NCI-H2029 (cell line): ENCODE measurements at places on chromosomes 5 and 9.

GRCh38 chr9:35605351-35606137 lies 482 bp downstream of the TESK1 start:
- DNase-seq = no peak

GRCh38 chr5:38556599-38557307 lies at the start of gene LIFR:
LIFR (minus strand) TSS chr5:38556646; CDS start chr5:38530647, 25,999 bp downstream.
- peak; percentile 73 for DNase-seq

GRCh38 chr5:102853680-102854079 lies 98.6 kb downstream of the PAM start:
- no peak for DNase-seq

GRCh38 chr9:137402746-137403145 lies 20.2 kb downstream of the EXD3 start:
- no peak for DNase-seq

GRCh38 chr9:114779352-114779845 lies 26.4 kb downstream of the TNFSF15 start:
- peak; percentile 85 for DNase-seq

DNA sequence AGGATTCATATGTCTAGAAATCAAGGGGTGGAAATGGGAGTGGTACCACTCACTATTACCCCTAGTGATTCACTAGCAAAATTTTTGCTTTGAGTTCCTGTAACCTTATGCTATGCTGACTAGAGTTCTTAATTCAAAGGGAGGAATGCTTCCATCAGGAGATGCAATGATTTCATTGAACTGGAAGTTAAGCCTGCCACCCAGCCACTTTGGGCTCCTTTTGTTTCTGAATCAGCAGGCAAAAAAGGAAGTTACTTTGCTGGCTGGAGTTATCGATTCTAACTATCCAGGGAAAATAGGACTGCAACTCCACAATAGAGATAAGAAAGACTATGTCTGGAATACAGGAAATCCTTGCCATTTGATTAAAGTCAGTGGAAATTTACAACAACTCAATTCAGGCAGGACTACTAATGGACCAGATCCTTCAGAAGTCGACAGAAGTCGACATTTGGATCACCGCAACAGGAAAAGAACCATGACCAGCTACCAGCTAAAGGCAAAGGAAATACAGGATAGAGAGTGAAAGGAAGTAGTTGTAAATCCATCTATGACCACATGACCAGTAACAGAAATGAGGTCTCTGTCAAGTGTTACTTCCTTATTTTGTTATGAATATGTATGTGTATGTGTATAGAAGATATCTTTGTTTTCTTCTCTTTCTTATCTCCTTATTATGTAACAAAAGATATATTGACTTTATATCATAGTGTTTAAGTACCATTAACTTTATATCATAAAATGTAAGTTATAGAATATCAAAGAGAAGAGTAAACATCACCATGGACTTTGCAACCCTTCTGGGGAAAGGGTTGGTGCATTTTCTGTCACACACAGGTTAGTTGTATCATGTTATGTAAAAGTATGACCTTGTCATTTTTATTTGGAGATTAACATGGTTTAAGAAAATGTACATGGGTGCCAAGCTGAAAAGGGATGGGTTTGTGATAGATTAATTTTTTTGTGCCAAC lies 198.7 kb upstream of the HAPLN1 start:
- DNase-seq = no peak

GRCh38 chr5:38968665-38969064 lies 105.5 kb downstream of the RICTOR start:
- no peak for DNase-seq

DNA sequence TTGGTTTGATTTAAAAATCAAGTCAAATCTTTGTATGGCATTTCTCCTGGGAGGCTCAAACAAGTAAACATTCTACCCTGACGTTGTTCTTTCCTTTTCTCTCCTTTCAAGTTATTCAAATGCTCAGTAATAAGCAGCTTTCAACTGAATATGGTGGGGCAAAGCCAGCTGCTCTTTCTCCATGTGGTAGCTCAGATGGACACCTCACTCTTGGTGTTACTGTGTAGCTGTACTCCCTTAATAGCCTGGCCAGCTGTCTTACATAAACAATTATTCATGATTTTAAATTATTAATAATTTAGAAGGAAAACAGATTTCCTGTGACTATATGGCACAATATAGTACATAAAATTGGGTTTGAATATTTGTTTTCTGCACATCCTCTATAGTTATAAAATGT lies 165.2 kb downstream of the PDE4D start:
- no peak for DNase-seq
